ENCODE measurements at places on chromosomes 7 and 10.

DNA sequence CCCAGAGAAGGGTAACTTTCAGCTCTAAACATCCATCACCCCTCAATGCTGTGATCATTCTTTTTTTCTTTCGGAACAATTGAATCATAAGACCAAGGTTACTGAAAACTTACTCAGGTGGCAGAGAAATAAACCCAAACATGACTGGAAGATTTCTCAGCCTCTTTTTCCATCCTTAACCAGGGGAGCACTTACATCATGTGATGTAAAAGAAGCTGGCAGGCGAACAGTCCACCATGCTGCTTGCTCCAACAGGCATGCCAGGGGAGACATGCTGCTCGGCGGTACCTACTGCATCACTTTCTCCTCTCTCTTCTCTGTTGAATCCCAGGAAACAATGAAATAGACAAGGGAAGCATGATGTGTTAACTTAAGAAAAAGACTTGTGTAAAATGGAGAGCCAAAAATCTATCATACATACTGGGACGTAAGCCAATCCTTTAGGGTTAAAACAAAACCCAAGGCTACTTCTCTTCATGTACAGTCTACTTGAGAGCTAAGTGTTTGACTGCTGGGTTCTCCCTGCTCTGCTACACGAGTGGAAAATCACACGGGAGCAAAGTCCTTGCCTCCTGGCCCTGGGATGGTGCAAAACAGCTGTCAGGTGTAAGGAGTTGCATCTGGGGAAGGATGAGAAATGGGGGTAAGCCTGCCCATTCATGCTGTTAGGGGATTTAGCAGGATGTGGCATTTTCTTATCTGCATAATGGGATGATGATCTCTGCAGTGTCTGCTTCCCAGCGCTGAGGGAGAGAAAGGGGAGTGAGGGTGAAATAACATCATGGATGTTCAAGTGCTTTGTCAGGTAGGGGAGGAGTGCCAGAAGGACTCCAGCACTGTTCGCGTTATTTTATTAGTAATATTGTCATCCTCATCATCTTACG, 64.3 kb upstream of the ZNF438 start:
- no peak for DNase-seq

GRCh38 chr10:9262770-9263169, 1208.3 kb downstream of the GATA3 start:
- DNase-seq = no peak

- peak; percentile 30 for DNase-seq
These were observed 18.6 kb downstream of the OCM2 start for GRCh38 chr7:97971120-97971989.

GRCh38 chr7:91846436-91846835, 34.1 kb downstream of the MTERF1 start:
- DNase-seq = no peak

DNA sequence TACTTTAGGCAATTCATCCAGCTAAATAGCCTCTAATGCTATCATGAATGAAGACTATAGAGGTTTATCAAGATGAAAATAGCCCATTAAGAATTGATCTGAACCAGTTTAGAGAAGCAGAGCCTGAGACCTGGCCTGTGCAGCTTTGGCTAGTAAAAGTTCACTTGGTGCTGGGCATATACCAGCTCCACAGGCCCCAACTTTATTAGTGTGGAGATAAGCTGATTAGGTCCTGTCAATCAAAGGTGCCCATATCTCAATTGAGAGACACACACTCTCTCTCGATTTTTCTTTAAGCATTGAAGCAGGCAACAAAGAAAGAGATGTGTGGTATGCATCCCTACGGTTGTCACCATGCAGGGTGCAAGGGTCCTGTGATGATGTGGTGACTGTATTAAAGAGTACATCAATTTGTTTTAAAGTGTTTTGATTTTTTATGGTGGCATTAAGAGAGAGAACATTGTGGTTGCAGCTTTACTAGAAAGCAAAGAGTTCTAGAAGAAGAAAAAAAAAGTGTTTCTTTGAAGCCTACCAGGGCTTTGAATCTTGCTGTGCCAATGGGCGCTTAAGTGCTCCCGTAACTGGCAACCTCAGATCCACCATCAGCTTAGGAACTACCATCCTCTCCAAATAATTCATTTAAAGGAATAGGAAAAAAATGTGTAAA, 111.6 kb downstream of the VTI1A start:
- no peak for DNase-seq

DNA sequence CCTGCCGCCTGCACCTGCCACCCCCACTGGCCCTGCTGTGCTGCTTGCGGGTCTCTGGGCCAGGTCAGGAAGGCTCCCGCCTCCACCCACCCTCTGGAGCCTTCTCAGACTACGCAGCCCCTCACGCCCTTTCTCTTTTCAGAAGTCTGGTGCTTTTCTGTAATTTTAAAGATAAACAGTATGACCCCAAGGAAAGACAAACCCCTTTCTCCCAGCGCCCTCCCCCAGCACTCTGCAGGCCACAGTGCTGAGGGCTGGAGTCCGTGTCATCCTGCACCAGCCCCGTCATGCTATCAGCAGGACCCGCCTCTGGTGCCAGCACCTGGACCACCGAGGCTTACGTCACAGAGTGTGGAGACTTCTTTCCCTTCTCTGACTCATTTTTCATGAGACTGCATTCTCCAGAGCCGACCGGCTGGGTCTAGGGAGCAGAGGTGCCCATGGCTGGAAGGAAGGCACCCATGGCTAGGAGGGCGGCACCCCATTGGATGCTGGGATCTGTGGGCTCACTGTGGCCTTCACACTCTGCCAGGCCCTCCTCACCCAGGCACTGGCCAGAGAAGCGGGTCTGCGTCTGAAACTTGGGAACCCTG, 53.4 kb downstream of the CFAP46 start:
- DNase-seq = no peak

DNA sequence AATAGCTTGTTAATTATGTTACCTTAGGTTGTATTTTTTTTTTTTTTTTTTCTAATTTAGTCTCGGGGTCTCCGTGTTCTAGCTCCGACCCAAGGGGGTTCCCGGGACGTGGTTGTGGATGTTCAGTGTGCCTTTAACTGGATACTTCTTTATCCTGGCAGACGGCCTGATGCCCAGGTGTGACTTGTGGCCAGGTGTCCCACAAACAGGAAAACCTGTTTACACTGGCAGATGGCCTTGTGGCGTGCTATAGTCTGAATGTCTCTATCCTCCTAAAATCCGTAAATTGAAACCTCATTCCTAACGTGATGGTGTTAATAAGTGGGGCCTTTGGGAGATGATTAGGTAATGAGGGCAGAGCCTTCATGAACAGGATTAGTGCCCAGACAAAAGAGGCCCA, 546.4 kb upstream of the C7orf33 start:
- no peak for DNase-seq

- DNase-seq = no peak
These were observed 99.2 kb downstream of the ARID5B start for GRCh38 chr10:62000726-62001125.

- no peak for DNase-seq
These were observed 214.8 kb upstream of the KLF14 start for GRCh38 chr7:130948822-130949221.

DNA sequence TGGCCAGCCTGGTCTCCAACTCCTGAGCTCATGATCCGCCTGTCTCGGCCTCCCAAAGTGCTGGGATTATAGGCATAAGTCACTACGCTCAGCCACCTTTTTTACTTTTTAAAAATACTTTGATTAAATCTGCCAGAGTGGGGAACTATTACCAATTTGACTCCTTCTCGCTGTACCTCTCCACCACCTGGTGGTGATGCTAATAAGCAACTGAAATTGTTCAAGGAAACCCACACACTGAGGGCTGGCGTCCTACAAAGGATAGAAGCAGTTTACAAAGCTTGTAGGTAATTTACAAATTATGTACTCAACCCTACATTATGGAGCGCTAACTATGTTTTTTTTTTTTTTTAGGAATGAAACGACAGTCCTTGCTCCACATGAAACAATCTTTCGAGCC, 111.1 kb downstream of the CPED1 start:
- DNase-seq = no peak

DNA sequence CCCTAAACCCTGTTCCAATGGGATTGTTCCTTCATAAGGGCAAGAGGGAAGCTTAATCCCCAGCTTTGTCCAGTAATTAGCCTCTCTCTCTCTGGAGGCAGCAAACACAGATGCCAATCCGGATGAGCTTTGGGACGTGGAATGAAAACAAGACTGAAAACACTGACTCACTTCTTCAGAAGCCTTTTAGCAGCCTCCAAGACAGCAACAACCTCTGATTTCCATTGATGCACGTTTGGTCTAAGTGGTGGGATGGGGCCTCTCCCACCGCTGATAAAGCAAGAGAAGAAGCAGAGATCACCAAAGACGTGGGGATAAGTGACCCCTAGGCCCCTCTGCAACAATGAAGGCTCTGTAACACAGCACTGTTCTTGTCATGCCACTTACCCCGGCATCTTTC, 5.8 kb upstream of the GFRA1 start:
- DNase-seq = no peak

DNA sequence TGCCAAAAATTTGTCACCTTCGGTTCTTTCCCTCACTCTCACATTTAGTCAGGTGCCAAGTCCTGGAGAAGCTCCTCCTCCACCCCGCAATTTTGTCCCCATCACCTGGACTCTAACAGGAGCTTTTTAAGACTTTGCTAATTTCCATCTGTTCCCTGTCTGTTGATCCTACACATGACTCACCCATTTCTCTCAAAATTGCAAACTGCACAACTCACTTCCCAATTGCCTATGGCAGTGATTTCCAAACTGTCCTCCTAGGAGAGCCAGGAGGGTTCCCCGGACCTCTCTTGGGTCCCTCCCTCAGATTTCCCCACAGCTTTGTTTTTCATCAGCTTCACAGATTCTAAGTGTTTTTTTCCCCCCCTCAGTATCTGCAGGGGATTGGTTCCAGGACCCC, 120.3 kb downstream of the WNT2 start:
- DNase-seq = no peak

DNA sequence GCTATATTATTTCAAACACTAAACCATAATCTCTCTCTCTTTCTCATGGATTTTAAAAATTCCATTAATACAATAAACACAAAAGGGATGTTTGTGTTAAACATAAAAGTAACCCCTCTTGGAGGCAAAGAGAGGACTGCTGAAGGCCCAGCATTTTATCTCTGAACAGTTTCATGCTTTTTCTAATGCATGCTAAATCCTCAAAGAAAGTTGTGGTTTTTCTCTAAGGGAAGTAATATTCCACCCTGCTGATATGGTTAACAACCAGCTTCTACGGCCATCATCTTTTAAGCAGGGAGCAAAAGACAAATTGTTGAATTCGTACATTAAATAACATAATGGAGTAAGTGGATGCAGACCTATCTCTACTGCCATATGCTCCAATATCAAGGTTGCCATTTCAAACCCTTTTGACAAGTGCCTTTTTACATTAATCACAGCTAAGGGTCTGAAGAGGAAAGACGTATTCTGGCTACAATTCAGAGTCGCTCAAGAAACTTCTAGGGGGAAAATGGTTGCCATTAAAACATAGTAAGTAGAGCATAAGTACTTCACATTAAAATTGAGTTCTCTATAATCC, 103.1 kb downstream of the SLC25A13 start:
- DNase-seq = no peak

- no peak for DNase-seq
These were observed 8.8 kb downstream of the ITGB1 start for GRCh38 chr10:32949221-32949678.

DNA sequence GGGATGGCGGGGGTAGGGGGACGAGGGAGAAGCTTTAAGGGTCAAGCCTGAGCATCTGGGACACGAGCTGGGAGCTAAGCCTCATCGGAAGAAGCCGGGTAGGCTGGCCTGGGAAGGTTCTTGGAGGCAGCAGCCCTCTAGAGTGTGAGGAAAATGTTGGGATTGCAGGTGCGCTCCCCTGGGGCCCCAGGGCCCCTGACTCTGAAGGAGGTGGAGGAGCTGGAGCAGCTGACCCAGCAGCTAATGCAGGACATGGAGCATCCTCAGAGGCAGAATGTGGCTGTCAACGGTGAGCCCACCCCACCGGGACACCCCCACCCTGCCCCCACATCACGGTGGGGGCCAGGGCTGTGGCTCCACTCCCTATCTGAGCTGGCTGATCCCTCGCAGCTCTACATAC, 6.9 kb downstream of the ZYX start:
- no peak for DNase-seq

DNA sequence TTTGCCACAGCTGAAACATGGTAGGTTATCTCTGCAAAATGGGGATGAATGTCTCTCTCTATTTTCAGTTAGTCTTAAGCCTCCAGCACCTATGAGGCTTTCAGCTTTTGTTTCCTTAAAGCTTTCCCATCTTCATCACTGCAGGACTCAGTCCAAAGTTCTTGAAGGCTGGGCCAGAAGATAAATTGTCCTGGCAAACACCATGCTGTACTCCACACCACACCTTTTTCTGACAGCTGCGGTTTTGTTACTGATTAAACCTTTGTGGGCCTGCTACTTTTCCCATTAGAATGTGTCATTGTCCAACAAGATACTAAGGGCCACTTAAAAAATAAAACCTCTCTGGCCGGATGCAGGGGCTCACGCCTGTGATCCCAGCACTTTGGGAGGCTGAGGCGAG, 87.2 kb upstream of the A1CF start:
- DNase-seq = peak; percentile 86

GRCh38 chr10:71842856-71843686, 8.0 kb downstream of the PSAP start:
- DNase-seq = no peak

- DNase-seq = peak; percentile 67
These were observed 107.3 kb downstream of the SNX10 start for GRCh38 chr7:26398756-26399509.

DNA sequence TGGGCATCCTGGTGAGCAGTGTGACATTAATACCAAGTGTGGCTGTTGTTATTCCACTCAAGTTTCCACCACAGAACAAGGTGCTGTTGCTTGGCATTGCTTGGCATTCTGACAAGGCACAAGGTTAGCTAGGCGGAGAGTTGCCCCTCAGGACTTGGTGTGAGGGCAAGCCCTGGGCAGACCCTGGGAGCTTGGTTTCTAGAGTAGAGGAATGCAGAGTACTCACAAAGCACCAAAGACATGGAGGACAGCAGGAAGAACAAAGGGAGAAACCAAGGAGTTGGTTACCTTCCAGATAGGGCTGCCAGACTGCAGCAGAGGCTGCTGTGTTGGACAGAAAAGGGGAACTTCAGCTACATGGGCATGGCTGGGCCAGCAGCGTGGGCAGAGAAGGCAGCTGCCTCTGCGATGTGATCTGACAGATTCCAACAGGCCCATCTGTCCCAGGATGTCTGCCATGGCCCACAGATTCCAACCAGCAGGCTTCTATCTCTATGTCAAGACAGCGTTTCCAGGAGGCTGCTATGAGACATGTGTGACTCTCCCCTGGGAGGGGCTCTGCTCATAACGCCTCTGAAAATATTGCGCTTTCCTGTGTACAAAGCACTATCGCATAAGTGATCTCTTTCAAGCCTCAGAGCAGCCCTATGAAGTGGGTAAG, 1.8 kb downstream of the GOLGA7B start:
- DNase-seq = no peak

All from colonic mucosa (tissue), 4 donors.